T-cell (primary cell): ENCODE measurements at places on chromosomes 5 and 9.

DNA sequence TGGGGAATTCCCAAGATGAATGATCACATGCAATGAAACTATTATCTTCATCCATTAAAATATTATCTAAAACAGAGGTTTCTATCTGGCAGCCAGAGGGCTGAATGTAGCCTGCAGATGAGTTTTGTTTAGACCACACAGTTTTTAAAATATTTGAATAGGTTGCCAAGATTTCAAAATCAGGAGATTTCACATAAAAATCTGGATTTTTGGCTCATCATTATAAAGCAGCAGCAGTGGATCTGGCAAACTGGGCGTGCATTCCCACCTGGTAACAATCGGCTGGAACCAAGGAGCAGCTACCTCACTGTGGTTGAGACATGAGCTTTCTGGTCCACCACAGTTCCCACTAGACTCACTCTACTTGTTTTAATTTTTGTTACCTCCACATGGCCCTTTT, 155.1 kb downstream of the BNC2 start:
- DNase-seq, result no peak

- no peak for DNase-seq
Observed at GRCh38 chr9:99533421-99533820, 288.3 kb upstream of the NR4A3 start.

DNA sequence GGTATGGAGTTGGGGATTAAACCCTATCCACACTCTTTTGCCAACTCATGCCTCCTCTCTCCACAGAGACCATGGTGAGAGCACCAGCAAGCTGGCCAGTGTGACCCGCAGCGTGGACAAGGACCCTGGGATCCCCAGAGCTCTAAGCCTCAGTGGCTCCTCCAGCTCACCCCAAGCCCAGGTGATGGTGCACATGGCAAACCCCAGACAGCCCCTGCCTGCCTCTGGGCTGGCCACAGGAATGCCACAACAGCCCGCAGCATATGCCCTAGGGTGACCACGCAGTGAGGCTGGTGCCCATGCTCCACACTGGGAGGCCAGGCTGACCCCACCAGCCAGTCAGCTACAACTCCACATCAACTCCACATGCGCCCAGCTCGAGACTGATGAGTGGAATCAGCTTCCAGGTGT, 11.5 kb upstream of the CARD19 start:
- DNase-seq, result no peak

GRCh38 chr9:91162784-91163443, 198.8 kb downstream of the AUH start:
- DNase-seq, result no peak

DNA sequence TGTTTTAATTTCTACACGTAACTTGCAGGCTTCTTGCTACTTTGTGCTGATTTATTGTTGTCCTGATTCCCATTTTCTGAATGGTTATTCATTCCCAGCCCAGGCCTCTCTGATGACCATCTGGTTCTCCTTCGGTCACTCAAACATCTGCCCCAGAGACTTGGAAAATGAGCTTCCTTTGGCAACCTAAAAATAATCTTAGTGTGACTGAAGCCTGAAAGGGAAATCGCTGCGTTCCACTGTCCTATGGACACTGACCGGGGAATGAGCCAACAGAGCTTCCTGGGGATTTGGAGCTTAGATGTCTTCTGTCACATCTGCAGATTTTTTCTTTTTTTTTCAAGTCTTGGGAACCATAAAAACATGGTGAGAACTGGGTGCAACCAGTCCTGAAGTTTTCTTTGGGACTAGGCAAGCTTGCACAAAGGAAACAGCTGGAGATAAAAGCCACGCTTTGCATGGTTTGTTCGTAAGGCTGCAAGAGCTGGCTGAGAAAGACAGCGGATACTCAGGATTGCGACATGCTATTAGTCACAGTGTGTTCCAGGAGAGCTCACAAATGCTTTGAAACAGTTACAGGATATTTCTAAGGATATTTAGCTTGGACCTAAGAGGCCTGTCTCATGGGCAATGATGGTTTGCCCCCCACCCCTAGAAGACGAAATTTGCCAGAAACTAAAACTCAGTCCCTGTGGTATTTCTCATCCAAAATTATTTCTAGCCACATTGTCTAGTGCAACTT, 146.2 kb downstream of the GOLPH3 start:
- DNase-seq, result no peak

GRCh38 chr5:127176769-127177168, 103.5 kb upstream of the C5orf63 start:
- DNase-seq, result no peak

DNA sequence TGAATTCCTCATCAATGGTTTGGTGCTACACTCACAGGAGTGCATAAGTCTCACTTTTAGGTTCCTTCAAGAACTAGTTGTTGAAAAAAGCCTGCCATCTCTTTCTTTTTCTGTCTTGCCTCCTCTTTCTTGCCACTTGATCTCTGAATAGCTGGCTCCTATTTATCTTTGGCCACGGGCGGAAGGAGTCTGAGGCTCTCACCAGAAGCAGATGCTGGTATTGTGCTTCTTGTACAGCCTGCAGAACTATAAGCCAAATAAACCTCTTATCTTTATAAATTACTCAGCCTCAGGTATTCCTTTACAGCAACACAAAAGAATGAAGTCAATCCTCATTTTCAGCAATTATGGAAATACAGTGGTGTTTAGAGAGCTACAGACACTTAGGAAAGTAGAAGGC, 247.1 kb upstream of the PRR16 start:
- DNase-seq, result no peak

- no peak for DNase-seq
Observed at GRCh38 chr5:143040622-143041021, 270.4 kb downstream of the ARHGAP26 start.

- no peak for DNase-seq
Observed at GRCh38 chr5:135608761-135609443, 30.1 kb upstream of the CXCL14 start.

- no peak for DNase-seq
Observed at GRCh38 chr5:73902327-73903051, 276.5 kb downstream of the ARHGEF28 start.

DNA sequence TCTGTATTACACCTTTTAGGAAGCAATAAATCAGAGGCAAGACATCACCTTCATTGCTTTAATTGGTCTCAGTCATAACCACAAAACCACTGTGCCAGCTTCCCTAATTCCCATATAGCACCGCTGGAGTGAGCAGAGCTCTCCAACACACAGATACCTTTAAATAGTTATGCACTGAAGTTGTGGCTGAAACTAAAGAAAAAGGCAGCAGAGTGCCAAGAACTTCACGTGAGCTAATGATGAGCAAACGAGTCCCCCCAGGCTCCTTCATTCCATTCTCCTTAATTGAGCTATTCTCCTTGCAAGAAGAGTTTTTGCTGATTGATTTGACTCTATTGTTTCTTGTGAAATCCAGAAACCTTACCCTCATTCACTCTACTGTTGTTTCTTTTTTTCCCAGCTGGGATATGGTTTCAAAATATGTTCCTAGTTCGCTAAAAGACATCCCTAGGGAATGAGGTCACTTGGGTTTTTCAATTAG, 501.5 kb downstream of the SPATA31D1 start:
- DNase-seq, result no peak

DNA sequence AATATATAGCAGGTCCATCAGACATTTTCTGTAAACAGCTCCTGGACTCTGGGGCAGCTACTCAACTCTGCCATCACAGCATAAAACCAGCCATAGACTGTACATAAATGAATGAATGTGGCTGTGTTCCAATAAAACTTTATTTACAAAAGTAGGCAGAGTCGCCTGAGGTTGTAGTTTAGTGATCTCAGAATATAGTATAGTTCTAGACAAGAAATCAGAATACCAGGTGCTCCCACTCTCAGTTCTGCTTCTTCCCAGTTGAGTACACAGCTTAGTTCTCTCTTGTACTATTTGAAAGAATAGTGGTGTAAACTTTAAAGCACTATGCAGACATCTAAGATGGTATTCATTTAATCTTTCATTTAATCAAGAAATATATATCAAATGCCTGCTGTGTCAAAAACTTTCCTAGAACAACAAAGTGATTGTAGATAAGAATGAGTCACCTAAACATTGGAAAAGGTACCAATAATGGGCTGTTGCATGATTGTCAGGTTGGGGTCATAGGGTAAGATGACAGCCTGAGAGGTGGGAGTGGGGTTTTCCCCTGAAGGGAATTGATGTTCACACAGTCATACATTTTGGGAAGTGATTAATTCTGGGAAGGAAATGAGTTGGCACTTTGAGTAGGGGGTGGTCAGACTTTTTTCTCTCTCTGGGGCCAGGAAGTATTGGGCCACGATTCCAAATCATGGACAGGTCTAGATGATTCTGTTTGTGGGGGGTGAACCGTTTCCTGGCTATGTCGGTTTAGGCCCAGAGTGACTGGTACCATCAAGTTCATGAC, 37.0 kb downstream of the TNFSF8 start:
- no peak for DNase-seq

DNA sequence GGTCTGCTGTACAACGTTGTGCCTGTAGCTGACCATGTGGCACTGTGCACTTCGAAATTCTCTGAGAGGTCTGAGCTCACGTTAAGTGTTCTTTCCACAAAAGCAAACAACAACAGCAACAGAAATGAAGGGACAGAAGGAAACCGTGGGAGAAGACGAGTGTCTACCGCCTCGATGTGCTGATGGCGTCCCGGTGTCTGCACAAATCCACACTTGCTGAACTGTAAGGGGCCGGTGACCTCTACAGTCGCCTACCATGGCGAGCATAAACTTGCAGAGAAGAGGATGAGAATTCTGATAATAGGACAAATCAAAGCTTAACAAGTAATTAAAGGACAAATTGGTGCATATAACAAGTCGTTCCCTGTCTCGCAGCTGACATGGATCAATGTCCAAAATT, 114.0 kb downstream of the ADAMTS2 start:
- DNase-seq, result no peak

DNA sequence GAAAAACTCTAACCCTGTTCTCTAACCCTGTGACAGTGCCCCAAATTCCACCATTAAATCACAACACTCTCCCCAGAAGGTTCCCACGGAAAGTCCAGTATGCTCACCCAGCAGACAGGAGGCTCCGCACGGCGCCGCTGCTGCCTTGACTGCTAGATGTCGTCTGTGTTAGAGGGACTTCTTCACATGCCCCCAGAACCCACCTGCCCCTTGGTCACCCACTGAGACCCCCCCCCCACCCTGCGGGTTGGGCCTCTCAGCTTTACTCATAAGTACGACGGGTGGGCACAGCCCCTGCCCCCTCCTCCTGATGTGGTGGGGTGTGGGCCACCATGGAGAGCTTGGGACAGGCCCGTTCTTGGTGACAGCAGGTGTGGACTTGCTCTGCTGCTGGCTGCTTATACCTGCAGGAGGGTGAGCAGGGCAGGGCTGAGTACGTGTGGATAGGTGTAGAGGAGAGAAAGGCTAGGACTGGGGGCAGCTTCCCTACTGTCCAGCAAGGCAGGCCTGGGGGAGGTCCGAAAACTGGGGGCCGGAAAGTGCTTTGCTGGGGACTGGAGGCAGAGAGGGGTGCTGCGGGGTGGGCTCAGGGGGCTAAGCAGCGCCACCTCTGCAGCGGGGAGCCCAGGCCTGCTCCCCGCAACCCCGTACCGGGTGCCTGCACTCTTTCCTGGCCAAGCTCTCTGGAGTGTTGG, 57.5 kb upstream of the OLFM1 start:
- DNase-seq, result no peak

- no peak for DNase-seq
Observed at GRCh38 chr9:15243081-15243480, 63.9 kb downstream of the TTC39B start.

GRCh38 chr9:94084314-94084713, at the start of gene PTPDC1:
TSS of gene PTPDC1 (plus strand) at chr9:94084464. CDS start at chr9:94084531, 67 bp downstream.
- DNase-seq, result no peak

- DNase-seq, result no peak
Observed at GRCh38 chr9:18114559-18115475, 359.1 kb upstream of the ADAMTSL1 start.

DNA sequence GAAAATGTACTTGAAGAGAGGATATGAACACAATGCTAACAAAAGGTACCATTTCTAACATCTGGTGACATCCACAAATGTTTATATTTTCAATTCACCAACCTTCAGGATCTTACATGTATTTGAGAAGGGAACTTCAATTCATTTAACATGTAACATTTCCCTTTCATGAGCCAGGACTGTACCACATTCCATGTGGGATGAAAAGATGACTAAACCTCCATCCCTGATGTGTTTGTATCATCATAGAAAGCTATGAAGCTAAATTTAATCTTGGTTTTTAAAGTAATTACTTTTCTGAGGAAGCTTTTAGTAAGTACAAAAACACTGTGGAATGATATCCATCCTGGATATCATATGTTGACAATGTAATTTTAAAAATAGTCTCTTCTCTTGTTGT, 78.2 kb upstream of the GNA14 start:
- DNase-seq, result no peak

- no peak for DNase-seq
Observed at GRCh38 chr5:83473346-83474160, 2.0 kb downstream of the VCAN start.

DNA sequence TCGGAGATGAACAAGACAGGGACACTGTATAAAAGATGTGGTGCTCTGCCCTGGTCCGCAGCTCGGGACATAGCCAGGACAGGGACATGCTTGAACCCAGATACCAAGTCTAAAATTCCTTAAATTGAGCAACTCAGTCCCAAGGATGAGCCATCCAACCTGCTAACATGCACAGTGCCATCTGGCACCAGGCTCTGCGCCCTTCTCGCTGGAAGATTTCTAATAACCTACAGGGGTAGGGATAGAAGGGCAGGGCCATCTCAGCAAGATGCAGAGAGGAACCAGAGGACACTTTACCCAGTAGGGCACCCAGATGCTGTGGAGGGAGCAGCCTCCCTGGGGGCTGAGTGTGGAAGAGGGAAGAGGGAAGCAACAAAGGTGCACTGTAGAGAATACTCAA, 60.1 kb downstream of the SEMA4D start:
- no peak for DNase-seq

- DNase-seq, result no peak
Observed at GRCh38 chr5:178240766-178241165, 8.2 kb upstream of the PHYKPL start.

DNA sequence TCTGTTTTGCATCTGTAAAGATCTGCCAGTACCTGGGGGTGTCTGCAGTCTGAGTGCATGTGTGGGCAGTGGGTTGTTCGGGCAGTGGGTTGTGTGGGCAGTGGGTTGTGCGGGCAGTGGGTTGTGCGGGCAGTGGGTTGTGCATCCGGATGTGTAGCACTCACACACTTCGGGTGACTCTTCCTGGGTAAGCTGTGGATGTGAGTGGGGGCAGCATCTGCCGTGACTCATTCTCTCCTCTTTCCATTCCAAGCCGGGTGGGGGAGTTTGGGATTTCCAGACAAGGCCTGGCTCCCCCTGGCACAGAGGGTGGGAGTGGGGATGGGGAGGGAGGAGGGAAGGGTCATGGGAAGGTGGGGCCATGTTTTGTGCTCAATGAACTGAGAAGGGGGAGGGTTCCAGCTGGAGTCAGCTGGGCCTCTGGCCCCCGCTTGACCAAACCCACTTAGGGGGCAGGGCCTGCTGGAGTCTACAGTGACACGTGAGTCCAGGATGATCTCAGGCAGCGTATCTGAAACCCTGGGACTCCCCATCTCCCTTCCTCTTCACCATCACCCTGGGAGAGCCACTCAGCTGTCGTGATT, 8.3 kb downstream of the CRB2 start:
- no peak for DNase-seq

DNA sequence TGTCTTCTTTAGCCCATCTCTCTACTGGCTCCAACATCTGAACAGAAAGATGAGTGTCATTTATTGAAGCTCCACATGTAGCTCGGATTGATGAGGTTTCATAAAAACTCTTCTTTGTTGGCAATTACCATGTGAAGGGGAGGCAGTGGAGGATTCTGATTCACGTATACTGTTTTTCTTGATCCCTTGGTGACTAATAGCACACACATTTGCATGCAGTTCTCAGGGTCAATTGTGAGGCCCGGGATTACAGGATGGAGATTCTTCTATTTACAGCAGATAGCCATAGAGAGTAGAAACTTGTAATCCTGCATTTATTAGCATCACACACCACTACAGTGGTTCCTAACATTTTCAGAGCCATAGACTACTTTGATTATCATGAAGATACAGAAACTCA, 133.2 kb upstream of the MARCHF11 start:
- no peak for DNase-seq
